Activated CD8-positive, alpha-beta T cell treated with anti-CD3 and anti-CD28 coated beads for 36 hours (primary cell): ENCODE measurements at places on chromosomes 5 and 9.

DNA sequence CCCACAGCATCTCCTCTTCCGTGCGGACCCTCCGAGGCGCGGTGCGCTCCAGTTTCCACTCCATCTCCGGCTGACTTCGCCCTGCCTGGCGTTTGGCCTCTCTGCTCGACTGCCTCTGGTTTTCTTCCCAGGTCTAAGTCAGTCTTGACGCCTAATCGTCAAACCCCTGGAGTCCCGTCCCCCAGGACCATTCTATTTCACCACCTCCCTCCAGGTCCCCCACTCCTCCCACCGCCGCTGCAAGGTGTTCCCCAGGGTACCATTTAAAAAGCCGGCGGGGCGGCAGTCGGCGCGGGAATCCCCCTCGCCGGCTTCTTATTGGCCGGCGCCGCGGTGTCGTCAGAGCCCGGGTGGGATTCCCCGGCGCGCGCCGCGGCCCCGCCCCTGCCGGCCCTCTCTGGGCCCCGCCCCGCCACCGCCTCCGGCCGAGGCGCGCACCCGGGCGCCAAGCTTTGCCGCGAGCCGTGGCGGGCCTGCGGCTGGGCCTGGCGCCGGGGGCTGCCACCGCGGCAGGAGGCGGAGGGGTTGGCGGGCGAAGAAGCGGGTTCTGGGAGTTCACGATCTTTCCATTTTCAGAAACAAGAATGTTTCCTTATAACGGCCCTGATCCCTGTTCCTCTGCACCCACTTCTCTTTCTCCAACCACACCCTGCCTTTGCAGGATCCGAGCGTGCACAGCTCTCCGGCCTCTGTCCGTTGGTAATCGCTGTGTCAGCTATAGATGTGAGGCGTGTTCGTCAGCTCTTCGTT is at the start of gene CDC20B:
CDC20B (minus strand) TSS at position 241 of the 750 bp plus-strand sequence; CDS start at position 64, 177 bp downstream.
- DNase-seq, result peak; percentile 83

- DNase-seq, result no peak
Measured at GRCh38 chr9:134240361-134240760, 76.0 kb upstream of the RNU6ATAC start.

DNA sequence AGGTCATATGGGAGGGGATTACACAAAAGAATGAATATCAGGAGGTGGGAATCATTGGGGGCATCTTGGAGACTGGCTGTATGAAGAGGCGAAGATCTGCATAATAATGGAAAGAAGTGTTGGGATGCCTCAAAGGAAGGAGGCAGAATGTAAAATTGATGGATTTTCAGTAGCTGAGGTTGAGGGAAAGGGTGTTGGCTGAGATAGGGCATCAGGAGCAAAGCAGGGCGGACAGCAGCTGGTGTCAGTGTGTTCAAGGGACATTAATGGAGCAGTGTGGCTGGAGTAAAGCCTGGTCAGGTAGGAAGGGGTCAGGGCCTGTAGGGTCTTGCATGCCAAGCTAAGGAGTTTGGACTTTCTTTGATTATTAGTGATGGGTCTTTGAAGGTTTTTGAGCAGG is 65.2 kb upstream of the TNFAIP8 start:
- DNase-seq, result no peak

- no peak for DNase-seq
Measured at GRCh38 chr9:123053046-123053445, 19.6 kb downstream of the GPR21 start.

GRCh38 chr5:173963182-173963838 is 25.7 kb upstream of the C5orf47 start:
- DNase-seq, result no peak

- DNase-seq, result no peak
Measured at GRCh38 chr9:88378317-88378716, 9.9 kb upstream of the SPIN1 start.

- no peak for DNase-seq
Measured at GRCh38 chr5:19172926-19173470, 815.0 kb downstream of the CDH18 start.

DNA sequence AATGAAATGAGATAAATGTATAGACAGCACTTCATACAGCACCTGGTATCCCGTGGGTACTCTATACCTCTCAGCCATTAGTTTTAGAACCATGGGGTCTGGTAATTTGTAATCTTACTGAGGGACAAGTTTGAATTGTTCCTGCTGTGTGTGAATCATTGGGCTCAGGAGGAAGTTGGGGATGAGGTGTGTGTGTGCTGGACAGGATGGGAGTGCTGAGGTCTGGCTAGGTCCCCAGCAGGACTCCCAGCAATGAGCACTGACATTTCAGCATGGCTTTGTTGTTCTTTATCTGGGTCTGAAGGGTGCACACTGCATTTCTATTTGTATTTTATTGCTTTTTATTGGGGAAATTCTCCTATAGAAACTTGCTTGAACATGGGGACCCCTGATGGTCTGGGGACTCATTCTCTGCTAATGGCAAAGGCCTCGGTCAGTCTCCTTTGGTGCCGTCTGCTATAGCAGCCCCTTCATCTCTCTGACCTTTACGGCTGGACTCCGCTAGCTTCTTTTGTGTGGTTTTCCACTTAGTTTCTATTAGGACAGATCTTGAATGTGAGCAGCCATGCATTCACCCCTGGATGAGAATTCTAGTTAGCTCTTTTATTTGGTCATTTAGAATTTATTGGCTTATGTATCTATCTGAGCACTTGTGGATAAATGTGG is 98.1 kb downstream of the SREK1 start:
- no peak for DNase-seq

DNA sequence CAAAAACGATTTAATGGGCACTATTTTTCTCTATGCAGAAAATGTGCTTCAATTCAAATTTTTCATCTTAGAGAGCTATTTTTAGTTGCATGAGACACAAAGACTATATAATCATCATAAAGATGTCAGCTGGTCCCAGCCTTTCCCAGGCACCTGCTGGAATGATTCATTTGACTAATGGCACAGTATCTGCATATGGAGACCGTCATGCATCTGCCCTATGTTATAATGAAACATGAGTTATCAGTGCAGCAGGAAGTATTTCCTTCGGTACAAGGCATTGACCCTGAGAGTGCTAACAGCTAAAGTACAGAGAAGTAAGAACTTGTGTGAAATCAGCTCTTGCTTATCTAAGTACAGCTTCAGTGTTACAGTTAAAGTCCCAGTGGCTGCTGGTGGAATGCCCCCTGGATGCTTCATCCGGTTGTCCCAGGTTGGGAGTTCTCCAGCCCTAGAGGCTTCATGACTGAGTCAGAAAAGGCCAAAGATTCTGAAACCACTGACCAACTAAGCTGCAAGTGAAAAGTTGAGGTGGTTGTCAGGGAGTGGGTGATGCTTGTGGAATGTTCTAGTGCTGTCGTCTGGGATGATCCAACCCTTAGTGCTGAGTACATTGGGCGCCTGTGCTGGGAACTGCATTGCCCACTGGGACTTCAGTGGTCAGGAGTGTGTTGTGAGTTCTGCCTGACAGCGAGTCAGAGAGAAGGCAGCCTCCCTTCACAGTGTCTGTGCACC is 57.2 kb downstream of the MTRR start:
- DNase-seq, result no peak

GRCh38 chr5:68544091-68544647 is 328.6 kb downstream of the PIK3R1 start:
- DNase-seq, result no peak

- no peak for DNase-seq
Measured at GRCh38 chr5:113250341-113250953, 184.3 kb downstream of the TSSK1B start.

DNA sequence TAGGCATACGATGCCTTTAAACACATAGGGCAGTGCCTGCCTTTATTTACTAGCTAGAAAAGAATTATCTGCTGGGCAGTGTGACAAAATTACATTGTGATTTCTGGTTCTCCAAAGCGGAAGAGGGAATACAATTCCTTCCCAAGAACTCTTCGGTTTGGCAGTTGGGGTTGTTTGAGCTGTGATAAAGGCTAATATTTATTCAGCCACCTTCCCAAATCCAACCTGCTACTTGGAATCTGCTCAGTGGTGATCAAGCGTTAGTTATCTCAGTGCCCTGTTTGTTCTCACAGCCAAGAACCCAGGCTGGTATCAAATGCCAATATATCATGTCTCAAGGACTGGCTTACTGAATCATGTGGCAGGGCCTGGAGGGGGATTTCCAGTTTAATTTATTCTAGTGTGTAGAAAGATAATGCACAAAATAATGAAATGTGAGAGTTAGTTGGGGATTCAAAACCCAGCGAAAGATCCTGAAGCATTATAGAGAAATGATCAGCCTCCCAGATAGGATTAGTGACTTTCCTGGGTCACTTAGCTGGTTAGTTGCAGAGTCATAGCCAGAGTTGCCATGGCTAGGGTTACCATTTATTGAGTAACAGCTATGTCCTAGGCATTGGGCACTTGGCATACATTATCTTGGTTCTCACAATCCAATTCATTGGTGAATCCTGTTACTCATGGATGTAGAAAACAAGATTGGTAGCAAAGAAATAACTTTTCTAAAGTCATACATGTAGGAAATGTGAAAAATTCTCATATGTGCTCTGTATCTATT is 457.0 kb upstream of the KLF4 start:
- no peak for DNase-seq

DNA sequence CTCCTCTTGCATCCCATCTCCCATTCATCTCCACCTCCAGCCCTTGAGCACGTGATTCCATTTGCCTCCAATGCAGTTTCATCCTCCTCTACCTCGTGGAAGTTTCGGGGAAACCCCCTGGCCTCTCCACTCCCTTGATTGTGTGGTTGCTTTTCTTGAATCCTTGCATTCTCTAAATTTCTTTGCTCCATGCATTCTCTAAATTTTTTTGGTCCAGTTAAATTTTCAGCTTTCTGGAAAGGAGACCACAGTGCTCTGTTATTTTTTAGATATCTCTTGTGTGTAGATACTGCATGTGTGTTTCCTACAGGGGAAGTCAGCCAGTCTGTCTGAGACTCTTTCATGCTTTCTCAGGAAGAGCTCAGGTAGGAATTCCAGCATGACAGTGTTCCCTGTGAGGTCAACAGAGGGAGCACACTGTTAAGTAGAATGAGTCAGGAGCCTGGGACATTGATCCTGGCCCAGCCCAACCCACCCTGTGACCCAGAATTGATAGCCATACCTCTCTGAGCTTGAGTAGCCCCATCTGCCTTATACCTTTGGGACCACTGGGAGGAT is 52.8 kb downstream of the AMBP start:
- no peak for DNase-seq

GRCh38 chr5:112227911-112228631 is 191.0 kb downstream of the EPB41L4A start:
- DNase-seq, result no peak

- DNase-seq, result no peak
Measured at GRCh38 chr9:92293075-92293354, 482 bp downstream of the IARS1 start.

DNA sequence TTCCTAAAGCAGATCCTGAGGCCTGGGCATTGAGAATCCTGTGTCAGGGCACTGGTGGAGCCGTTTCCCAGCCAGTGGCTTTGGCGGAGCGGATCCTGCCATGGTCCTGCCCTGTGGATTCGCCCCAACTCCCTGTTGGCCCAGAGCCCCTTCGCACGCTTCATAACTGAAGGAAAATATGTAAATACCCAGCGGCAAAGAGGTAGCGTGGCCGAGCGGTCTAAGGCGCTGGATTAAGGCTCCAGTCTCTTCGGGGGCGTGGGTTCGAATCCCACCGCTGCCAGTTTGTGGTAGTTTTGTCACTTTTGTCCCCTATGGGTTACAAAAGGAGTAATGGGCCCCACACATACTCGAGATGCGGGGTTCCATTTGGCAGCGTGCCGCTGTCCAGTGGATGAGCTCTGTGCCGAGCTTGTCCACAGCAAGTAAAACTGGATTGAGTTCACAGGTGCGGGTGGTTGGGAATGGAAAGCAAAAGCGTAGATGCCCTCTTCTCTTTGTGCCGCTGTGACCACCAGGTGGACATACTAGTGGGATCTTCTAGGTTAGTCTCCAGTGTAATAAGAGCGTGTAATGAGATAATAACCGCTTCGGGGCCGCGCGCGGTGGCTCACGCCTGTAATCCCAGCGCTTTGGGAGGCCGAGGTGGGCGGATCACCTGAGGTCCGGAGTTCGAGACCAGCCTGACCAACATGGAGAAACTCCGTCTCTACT is 17.3 kb downstream of the TRIM7 start:
- peak; percentile 86 for DNase-seq

DNA sequence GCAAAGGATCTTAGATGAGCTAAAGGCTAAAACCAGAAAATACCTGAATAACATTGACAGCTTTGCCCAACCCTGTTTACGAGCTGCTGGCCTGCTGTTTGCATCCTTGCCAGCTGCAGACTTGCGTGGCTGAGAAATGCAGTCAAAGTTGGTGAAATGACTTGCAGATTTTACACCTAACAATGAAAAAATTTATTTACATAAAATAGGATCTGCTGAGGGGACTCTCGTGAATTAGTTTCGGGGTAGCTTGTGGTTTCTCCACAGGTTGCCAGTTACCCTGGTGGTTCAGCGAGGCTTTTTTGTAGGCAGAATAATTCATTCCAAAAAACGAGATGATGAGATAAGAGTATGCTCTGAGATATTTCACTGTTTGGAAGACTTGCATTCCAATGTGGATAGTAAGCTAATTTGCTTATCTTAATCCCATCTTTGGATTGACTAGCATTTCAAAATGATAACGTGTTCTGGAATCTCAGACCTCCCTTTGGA is 65.7 kb upstream of the FANCC start:
- DNase-seq, result no peak

GRCh38 chr9:112861155-112861554 is 29.5 kb downstream of the SLC46A2 start:
- DNase-seq, result no peak

DNA sequence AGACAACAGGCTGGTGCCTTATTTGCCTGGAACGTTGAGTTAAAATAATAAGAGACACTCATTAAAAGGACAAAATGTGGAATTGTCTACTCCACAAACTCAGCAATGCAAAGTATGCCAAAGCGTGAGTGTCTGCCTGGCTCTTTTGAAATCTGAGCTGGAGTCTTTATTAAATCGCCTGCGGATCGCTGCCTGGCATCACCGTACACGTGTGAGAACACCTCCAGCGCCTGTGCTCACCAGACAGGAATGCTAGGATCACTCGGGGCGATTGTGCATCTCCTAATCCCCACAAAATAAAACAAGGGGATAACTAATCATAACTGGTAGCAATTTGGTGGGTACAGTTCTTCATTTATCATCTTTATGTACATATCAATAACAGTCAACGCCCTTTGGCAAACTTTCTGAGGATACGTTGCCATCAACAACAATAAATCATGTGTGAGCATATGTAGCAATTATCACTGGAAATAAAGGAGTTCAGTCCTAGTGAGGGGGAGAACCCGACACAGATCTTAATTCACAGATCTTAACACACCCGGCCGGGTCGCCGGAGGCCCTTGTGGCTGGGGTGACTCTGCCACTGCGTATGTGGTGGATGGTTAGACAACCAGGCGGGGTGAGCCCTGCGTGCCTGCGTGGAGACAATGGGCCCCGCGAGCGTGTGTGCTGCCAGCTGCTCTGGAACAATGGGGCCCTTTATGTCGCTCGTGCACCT is 284.9 kb upstream of the IRX1 start:
- DNase-seq, result no peak

GRCh38 chr5:141570655-141571054 is 48.1 kb downstream of the DIAPH1 start:
- no peak for DNase-seq

GRCh38 chr5:147694772-147695171 is 87.8 kb downstream of the JAKMIP2 start:
- DNase-seq, result no peak

- DNase-seq, result no peak
Measured at GRCh38 chr5:4144411-4145007, 548.9 kb downstream of the IRX1 start.
